ENCODE measurements at places on chromosomes 4 and X. TPM values are rescaled to one million over a fixed set of nuclear protein-coding genes. Genes with fewer than 3 reads are reported as not detected.

DNA sequence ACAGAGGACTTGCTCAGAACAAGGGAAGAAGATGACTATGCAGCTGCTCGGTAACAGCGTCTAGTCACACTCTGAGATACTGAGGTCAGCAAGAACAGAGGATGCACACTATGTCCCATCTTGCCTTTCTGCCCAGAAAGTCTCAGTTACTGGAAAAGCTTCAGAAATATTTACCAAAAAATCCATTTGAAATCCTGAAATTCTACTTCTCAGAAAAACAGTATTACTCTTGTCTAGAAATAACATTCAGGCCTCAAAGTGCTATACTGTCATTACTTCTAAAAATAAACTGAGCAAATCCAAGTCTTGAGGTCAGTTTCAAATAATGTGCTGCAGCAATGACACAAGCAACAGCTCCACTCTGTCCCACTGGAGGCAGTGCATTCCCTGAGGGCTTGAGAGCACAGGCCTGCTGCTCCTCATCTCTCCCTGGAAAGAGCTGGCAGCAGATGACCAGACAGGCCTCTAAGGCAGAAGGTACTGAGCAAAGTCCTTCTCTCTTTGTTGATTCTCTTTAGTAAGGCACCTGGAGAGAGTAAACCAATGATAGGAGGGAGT, 76.9 kb downstream of the CAMK2D start:
- DNase-seq: peak; percentile 65

GRCh38 chr4:91058345-91058744, 931.2 kb downstream of the CCSER1 start:
- DNase-seq: no peak

GRCh38 chrX:69457756-69458155, 46.4 kb upstream of the NALF2 start:
- DNase-seq: no peak

Gene AP1S2
- total RNA-seq: 83.4 TPM

DNA sequence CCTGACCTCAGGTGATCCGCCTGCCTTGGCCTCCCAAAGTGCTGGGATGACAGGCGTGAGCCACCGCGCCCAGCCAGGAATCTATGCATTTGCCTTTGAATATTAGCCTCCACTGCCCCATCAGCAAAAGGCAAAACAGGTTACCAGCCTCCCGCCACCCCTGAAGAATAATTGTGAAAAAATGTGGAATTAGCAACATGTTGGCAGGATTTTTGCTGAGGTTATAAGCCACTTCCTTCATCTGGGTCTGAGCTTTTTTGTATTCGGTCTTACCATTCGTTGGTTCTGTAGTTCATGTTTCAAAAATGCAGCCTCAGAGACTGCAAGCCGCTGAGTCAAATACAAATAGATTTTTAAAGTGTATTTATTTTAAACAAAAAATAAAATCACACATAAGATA, 44.2 kb upstream of the SHOX start:
- no peak for DNase-seq

GRCh38 chr4:152464030-152464823, 71.7 kb downstream of the FBXW7 start:
- DNase-seq: no peak

GRCh38 chr4:141090473-141090872, 42.8 kb downstream of the RNF150 start:
- DNase-seq: no peak

DNA sequence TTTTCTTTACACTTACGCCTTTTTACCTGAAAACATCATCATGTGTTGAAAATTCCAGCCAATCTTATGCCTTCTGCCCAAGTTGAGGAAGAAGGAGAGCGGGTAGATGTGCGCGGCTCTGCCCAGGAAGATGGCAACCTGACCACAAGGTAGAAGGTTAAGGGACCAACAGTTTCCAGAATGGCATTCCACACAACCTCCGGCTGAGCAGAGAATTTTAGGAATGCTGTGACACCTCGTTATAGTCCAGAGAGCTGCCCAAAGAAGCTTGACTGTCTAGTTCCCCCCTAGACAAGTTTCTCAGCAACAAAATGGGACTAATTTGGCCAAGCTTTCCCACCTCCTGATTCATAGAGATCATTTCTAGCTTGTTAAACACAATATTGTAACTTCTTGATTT, 75.1 kb downstream of the CHST7 start:
- DNase-seq: no peak

- DNase-seq: no peak
These were observed 25.0 kb downstream of the EIF4E start for GRCh38 chr4:98903963-98904362.

Gene GAGE12H
- not detected for total RNA-seq

GRCh38 chrX:9942086-9942485, 25.1 kb upstream of the CLDN34 start:
- DNase-seq: no peak

DNA sequence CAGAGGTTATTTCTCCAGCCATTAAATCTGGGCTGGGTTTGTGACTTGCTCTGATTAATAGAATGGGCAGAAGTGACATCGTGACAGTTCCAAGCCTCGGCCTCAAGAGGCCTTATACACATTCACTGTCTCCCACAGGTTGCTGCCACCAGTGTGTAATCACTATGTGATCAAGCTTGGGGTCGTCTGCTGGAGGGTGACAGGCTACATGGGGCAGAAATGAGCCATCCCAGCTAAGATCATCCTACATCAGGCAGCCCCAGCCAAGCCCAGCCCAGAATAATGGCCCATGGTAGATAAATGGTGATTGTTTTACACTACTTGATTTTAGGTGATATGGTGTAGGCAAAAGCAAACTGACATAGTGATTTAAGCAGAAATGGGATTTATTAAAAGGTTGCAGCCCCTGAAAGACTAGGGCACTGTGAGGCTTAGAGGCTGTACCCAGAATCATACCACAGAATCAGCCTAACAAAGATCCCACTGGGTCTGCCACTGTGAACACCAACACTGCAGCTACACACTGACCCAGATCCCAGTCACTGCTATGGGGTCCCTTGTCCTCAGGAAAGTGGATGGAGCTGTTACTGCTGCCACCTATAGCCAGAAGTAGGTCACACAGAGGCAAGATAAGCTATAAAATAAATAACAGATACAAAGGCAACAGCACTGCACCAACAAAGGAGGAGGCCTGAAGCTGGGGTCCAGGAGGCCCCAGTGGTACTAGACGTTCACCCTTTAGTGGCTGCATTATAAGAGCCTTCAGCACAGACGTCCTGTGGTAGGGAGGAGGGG, 159.6 kb upstream of the RBPJ start:
- no peak for DNase-seq

Gene DKK2
- total RNA-seq: 3.7 TPM

DNA sequence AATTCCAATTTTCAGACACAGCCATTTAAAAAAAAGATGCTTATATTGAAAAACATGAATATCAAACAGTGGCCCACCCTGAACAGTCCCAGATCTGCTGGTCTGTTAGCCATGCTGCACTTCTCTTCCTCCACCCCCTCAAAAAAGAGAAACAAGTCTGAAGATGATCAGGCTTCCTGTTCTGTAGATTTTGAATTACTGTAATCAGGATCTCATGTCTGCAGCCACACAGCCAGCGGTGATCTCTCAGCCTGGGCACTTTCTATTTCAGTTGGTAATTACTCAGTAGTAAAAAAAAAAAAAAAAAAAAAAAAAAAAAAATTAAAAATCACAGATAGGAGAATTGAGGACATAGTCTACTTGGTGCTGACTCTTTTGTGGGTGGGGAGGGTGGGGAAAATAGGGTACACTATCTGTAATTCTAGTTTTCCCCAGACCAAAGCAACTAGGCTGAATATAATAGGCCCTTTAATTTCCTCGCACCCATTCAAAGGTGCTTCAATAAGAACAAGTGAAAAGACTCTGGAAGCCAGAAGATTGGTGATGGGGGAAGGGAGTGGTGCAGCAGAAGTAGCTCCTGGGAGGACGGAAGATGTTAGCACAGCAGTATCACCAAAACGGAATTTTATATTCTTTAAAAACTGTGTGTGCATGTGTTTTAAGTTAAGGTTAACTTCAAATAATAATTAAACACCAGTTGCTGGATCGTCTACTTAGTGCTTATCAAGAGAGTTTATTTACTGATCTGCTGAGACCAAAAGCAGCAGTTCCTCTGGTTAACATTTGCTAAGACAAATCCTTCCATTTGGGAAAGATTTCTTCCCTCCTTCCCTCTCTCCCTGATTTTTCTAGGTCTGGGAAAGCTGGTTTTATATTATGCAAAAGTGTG, 47.0 kb downstream of the SPRY1 start:
- DNase-seq: no peak

DNA sequence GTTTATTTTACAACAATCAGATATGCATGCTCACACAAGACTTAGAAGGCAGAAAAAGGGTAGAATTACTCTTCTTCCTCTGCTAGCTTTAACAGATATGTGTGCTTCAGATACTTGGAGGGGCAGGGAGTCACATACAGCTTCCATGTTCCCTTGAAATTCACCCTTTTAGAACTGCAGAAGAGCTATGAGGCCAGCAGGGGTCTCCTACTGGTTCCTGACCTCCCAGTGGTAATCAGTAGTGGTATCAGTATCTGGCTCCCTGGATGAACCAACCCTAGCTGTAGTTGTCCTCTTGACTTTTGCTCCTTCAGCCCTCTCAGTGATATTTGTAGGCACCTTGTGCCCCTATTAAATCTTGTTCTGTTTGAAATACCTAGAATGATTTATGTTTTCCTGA, 81.5 kb downstream of the RCHY1 start:
- no peak for DNase-seq

DNA sequence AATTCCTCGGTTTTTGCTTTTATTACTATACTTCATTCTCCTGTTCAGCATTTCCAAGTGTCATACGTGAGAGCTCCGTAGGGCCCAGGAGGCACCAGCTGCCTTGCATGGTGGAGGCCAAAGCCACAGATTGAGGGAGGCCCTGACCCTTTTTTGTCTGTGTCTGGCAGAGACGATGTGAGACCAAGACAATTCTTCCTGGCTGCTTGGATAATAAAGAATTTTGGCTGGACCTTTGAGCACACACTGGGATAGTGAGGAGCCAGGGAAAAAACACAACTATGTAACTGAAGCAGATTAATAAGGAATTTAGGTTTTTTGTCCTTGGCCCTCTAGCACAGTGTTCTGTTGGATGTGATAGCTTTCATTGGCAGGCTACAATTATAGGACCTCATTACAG, 161.0 kb downstream of the CPXCR1 start:
- no peak for DNase-seq

Gene ZNF157
- total RNA-seq: 0.13 TPM

GRCh38 chrX:18574591-18574990, 97.3 kb downstream of the RS1 start:
- peak; percentile 48 for DNase-seq

DNA sequence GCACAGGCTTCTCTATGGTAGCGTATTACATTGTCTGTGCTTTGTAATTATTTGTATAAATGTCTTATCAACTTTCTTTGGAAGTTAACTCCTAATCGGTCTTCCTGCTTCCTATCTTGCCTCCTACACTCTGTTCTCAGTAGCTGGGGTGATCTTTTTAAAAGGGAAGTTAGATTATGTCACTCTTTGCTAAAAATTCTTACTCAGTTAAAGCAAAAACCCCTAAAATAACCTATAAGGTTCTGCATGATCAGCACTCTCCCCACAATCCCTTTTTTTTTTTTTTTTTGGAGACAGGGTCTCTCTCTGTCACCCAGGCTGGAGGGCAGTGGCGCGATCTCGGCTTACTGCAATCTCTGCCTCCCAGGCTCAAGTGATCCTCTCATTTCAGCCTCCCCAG, 2.6 kb upstream of the PRPS1 start:
- no peak for DNase-seq

Gene NPY5R
- total RNA-seq: 0.21 TPM

DNA sequence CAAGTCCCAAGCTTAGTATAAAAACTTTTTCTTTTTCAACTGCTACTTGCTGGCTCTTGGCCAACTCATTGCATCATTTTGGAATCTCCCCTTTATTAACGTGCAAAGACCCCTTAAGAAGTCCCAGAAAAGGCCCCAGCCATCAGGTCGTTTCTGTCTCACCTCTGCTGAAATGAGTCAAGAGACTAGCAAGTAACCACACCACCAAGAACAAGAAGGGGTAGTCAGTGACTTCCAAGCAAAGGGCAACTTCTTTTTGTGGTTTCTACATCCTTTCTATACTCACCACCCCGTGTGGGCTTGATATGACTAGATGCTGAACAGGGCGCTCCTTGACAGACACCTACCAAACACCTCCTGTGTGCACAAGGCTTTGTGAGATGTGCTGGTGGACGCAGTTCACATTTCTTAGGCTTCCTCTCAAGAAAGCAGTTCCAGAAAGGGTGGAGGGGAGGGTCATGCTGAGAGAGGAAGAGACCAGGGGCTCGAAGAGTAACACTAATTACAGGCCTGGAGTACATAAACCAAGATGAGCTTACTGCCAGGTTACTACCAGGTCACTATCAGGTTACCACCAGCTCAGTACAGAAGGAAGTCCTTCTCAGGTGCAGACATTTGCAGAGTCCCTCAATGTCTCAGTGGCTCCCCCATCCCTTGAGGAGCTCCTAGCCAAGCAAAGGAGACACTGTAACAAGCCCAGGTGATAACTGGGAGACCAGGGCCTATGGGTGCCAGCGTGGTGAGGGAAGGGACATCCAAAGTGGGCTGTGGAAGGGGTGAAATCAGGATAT, 19.3 kb downstream of the JAKMIP1 start:
- DNase-seq: no peak

DNA sequence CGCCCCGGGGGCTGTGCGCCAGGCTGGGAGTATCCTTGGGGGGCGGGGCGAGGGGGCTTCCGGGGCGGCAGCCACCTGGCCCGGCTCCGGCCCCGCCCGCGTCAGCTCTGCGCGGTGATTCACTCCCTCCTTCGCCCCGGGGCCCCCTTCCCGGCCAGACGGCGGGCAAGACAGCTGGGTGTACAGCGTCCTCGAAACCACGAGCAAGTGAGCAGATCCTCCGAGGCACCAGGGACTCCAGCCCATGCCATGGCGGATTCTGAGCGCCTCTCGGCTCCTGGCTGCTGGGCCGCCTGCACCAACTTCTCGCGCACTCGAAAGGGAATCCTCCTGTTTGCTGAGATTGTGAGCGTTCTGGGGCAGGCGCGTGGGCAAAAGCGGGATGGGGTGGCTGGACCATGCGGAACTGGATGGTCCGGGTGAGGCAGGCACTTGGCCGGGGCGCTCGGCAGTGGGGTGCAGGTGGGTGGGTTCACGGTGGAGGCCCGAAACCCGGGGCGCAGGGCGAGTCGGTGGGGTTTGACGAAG, at the start of gene PLP2:
PLP2 (plus strand) TSS at position 147 of the 528 bp plus-strand sequence; CDS start at position 250, 103 bp downstream.
- peak; percentile 67 for DNase-seq

Gene PPP2R2C
- total RNA-seq: 5.2 TPM

Gene HPSE
- 2.3 TPM for total RNA-seq

Data from left cardiac atrium (tissue), 4 donors.